ENCODE measurements at places on chromosomes 12 and 14.

GRCh38 chr14:62800577-62800976 lies 244.7 kb downstream of the KCNH5 start:
- no peak for DNase-seq

DNA sequence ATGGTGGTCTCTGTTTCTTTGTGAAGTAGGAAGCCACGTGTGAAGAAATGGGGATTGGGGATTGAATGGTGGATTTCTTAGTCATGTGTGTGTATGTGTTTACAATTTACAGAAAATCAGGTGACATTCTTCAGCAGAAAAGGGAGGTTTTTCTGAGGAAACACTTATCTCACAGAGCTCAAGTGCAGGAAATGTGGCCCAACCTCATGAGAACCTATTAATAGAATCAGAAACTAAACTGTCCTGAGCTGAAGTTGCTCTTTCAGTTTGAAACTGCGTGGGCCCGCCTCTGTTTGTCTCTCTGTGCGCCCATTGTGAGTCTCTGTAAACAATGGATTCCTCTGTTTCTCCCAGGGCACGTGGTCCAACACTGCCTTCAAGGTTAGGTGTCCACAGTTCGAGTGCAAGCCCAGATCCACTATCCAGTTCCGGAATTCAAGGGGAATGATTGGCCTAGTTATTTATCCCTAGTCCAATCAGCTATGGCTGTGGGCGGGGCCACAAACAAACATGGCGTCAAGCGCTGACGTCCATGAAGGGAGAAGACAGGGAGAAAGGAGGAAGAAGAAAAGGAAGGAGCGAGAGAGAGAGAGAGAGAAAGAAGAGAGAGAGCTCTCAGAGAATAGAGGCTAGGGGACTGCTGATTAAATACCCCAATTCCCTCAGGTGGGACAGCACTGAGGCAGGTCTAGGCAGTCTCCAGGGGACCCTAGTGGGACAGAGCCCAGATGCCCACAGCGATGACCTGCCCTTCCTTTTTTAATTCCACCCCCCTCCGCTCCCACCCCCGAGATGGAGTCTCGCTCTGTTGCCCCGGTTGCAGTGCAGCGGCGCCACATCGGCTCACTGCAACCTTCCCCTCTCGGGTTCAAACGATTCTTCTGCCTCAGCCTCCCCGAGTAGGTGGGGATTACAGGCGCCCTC lies 31.4 kb upstream of the C12orf76 start:
- DNase-seq = peak; percentile 71

GRCh38 chr12:43278541-43278832 lies 273.5 kb downstream of the ADAMTS20 start:
- DNase-seq = no peak

- no peak for DNase-seq
Observed at GRCh38 chr12:75876832-75877762, 154.5 kb downstream of the PHLDA1 start.

DNA sequence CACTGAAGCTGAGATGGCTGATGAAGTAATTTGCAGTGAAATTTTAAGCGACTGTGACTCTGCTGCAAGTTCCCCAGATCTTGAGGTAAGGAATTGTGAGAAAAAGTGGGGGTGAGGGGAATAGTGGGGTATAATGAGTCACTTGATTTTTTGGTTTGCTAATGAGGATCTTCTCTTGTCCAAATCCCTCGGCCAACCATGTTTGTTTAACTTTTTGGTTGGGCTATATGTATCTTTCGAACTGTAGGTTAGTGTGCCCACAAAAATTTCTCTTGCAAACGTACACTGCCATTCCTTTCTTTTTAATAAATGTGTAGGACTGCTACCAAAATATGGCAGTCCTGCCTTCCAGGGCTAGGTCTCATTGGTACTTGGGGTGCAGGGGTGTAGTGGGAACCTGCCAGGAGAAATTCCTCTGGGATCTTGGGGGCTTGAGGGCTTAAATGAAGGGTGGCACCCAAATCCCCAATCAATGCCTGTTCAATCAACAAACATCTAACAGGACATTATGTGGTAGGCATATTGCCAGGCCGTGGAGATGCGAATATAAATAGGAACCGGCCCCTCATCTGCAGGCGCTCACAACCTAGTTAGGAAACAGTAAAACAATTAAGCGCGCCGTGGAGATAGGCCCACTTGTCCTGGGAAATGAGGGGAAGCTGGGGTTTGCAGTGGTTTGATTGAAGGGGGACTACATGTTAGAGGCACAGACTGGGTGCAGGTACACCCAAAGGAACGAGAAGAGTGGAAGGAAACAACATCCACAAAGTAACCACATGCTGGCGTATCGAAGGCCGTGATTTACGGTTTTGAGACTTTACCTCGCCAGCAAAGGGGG lies 1.3 kb upstream of the PABPN1 start:
- no peak for DNase-seq

DNA sequence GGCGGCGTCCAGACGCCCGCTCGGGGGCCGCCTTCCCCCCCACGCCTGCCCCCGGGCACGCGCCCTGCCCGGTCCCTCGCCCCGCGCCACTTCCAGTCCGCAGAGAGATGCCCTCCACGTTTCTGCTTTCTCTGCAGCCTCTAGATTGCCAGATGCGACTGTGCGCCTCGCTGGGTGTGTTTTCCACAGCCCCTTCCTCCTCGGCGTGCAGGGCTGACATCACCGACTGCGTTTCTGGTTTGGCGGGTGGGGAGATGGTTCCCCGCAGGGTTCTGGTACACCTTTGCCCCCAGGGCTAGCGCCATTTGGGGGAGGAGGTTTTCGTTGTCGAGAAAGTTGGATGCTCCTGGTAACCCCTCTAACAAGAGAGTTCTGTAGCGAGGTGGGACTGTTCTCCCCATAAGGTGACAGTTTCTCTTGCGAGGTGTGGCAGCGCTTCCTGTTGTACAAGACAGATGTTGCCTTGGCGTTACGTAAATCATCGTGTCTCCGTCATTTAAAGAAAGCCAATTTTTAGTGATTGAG lies 1.5 kb downstream of the CALM1 start:
- peak; percentile 53 for DNase-seq

DNA sequence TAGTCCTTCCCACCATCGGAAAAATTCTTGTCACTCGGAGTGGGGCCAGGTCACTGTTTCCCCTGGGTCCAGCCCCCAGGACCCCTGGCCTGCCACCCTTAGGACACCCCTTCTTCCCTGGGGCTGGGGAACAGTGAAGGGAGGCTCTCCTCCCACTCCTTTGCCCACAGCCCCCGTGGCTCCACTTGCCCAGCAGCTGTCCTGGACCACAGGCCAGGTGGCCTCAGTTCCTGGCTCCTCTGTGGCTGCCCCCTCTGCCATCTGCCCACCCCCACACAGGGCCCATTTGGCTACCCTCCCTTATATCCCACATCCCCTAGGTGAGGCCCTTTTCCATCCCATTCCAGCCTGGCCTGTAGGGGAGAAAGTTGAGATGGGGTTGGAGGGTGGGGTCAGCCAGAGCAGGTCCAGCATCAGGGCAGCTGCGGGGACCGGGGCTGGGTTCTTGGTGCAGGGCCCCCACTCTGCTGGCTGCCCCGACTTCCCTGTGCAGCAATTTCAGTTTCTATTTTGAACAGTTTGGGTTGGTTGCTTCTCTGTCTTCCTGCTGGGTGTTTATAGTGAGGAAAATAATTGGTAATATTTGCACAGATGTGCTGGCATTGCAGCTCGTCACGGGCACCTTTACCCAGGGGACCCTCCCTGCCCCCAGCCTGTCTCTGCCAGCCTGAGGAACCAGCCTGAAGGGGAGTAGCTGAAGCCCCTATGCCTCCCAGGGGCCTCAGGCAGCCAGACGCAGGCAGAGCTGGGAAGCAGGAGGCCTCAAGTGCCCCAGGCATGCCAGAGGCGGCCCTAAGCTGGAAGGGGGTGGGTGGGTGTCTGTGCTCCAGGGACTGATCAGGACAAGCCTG lies 23.4 kb downstream of the SYNDIG1L start:
- no peak for DNase-seq

DNA sequence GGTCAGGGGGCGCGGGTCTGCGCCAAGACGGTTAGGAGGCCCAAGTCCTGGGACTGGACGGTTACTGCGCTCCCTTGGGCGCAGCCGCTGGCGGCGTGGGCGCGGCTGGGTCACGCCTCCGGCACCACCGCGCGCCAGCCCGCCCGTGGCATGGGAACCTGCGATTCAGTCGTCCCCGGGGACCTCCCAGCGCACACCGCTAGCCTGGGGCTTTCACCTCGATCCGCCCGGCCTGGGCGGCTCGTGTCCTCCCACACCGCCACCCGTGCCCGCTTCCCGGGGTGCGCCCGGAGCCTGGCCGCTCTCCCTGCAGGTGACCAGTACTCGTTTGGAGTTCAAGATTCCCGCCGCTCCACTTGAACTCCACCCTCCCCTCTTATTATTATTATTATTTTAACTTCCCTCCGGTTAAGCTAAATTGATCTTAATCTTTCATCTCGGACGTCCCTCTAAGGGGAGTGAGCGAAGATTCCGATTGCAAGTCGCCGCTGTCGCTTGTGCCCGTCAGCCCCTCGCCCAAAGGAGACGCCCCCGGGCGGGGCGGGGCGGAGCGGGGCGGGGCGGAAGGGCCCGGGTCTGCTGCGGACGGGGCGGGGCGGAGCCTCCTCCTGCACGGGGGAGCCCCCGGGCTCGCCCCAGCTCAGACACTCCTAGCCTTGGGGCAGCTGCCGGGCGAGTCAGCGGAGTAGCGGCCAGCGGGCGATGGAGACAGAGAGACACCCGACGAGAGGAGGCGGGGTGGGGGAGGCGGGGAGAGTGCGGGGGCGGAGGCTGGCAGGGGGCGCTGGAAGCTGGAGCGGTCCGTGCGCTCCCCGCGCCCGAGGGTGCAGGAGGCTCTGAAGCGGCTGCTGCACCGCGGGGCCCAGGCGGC lies at the start of gene KCNMB4:
Gene KCNMB4, plus strand, starts transcription at position 643 of the 871 bp plus-strand sequence. CDS start 445 bp downstream, outside the sequence.
- DNase-seq = peak; percentile 97

DNA sequence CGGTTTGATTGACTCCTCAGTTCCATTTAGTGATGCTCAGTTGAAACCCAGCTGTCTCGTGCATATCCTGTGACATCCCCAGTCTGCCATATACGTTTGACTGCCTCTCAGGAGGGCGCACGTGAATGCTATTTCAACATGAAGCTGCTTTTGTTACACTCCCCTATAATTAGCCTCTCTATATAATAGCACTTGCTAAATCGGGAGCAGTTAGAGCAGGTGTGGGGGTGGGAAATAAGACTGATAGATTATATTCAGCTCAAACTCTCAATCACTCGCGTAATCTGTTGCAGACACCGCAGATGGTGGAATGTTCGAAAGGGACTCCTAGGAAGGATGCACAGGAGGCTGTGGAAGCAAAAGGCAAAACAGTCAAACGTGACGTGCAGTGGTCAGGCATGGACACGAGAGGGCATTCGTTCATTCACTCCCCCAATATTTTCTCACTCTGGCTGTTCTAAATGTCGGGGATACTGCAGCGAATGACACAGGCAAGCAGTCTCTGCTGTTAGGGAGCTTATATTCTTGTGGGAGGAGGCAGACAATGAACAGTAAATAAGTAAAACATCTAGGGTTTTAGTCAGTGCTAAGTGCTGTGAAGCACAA lies 29.8 kb downstream of the KCNA1 start:
- DNase-seq = no peak

GRCh38 chr12:46647034-46647433 lies 178.8 kb downstream of the SLC38A4 start:
- DNase-seq = no peak

GRCh38 chr12:99418379-99418778 lies 229.2 kb upstream of the GARIN6 start:
- DNase-seq = no peak

- no peak for DNase-seq
Observed at GRCh38 chr12:88986056-88986455, 366.2 kb downstream of the DUSP6 start.

- DNase-seq = no peak
Observed at GRCh38 chr12:89165703-89166102, 186.6 kb downstream of the DUSP6 start.

GRCh38 chr12:38118632-38119031 lies 197.9 kb upstream of the ALG10B start:
- no peak for DNase-seq

DNA sequence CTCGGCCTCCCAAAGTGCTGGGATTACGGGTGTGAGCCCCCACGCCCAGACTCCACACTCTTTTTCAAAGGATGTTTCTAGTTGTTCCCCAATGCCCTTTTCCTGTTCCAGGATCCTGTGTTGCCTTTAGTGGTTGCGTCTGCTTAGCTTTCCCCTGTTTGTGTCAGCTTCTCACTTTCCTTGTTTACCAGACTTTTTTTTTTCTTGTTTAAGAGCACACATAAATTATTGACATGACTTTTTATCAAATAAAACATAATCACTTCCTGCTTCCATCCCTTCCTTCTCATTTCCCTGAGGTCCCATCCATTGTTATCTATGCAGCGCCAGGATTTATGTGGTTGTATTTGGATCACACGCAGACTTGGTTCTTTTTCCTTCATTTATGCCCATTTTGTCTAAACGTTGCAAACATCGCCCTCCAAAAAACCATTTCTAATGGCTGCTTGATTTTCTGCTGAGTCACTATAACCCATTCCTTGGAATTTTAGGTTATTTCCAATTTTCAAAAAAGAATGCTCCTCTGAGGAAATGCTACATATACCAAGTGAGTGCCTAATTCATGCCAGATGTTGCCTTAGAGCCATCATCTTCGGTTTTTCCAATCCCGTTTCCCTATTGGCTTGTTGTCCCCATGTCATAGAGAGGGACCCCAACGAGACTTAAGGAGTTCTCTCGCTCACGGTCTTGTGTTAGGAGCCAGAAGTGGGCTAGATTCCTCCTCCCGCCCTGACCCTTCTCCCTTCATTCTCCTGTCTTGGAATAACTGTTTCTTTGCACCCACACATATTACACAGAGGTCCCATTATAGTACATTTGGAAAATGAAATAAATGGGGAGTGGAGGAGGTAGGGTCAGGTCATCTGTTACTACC lies 13.5 kb upstream of the CYP46A1 start:
- DNase-seq = no peak

DNA sequence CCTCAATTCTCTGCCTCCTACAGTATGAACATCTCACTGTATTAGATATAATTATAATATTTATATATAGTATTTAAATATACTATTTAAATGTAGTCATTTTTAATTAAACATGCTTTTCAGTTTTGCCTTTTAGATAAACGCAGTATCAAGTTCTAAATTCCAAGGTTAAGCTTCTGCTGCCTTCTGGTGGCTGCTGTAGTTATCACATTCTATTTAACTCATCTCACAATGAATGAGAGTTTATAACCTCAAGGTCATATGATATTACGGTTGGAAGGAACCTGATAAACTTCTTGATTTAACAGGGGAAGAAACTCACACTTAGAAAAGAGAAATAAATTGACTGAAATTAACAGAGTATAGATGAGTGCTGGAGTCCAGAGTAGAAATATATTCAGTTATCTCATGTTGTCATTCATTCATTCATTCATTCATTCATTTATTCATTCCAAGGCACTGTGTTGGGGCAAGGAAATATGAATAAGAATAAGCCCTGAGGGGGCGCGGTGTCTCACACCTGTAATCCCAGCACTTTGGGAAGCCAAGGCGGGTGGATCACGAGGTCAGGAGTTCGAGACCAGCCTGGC lies 31.9 kb downstream of the GUCY2C start:
- peak; percentile 36 for DNase-seq
